ENCODE measurements at places on chromosomes 11 and 22.

DNA sequence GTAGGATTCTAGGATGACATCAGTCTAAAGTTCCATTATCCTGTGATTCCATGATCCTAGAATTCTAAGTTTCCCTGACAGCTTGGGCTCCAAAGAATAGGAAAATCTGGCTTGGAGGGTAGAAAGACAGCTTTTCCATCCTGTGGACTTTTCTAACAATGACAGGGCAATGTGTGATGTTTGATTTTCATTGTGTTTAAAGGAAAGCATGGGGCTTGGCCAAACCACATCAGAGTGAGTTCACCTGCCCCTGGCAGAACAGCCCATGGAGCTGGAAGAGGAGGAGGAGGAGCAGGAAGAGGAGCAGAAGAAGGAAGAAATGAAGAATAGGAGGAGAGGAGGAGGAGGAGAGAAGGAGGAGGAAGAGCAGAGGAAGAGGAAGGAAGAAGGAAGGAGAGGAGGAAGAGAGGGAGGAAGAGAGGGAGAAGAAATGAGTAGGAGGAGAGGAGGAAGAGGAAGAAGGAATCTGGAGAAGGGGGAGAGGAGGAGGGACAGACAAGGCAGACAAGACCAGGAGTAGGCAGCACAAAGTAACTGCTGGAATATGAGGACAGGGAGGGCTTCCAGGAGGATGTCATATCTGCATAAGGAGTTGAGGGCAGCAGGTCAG, 53.1 kb upstream of the WNT11 start:
- no peak for DNase-seq

DNA sequence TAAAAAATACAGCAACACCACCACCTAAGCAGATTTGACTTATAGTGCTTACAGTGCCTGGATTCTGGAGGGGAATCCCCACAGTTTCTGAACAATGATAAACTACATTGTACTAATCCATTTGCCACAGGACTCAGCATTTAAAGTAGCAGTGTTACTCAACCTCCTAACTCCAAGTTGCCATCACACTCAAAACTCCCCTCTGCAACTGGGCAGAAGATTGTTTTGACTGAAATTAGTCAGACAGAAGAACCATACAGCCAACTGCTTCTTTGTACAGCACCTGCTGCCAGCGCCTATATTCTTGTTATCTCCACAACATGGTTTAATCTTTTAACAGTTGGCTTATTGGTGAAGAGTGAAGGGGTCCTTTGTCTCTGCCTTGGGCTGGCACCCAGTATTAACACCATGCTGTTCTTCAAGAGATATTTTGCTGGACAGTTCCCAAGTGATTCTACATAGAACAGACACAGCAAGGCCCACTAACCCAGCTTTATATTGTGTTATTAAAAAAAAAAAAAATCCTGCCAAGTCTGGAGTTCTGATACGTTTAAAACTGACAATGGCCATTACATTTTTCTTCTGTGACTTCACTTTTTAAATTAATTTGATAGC, 273.2 kb downstream of the DCDC1 start:
- no peak for DNase-seq

DNA sequence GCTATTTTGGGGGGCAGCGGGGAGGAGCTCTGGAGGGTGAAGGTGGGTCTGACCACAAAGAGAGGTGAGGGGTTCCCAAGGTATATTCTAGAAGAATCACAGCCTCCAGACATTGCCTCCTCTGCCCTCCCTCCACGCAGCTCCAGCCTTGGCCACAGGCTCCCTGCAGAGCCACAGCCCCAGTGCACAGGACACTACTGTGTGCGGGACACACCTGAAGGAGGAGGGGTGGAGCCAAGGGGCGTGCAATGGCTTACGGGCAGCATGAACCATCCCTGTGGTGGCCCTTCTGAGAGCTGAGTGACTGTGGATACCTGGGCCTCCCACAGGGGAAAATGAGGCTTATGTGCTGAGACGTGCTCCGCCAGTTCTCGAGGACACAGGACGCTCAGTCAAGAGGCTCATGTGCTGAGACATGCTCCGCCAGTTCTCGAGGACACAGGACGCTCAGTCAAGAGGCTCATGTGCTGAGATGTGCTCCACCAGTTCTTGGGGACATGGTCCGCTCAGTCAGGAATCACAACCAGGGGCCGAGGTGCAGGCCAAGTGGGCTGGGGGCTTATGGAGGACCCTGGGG, 417.3 kb downstream of the SHANK2 start:
- DNase-seq: no peak

DNA sequence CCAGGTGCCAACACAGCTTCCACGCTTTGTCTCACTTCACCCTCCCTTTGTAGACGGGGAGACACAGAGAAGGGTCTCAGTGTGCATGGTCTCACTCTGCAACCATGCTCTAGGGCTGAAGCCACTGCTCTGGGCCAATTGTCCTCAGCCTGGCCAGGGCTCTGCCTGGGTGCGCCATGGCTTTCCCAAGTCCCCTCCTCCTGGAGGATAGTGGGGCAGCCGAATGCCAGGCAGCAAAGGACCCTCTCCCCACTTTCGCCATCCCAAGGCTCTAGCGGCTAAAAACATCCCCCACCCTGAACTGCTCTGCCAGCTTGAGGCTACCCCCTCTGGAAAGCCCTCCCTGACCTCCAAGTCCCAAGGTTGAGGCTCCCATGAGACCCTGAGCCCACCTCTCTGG, 20.4 kb upstream of the MYEOV start:
- no peak for DNase-seq

GRCh38 chr11:75718419-75719339, 1.0 kb downstream of the MOGAT2 start:
- no peak for DNase-seq

GRCh38 chr11:9927670-9928069, 263.8 kb downstream of the SWAP70 start:
- DNase-seq: no peak

- no peak for DNase-seq
Measured at GRCh38 chr11:312092-312816, 1.6 kb upstream of the IFITM1 start.

GRCh38 chr11:3368199-3368598, 10.7 kb downstream of the ZNF195 start:
- no peak for DNase-seq

DNA sequence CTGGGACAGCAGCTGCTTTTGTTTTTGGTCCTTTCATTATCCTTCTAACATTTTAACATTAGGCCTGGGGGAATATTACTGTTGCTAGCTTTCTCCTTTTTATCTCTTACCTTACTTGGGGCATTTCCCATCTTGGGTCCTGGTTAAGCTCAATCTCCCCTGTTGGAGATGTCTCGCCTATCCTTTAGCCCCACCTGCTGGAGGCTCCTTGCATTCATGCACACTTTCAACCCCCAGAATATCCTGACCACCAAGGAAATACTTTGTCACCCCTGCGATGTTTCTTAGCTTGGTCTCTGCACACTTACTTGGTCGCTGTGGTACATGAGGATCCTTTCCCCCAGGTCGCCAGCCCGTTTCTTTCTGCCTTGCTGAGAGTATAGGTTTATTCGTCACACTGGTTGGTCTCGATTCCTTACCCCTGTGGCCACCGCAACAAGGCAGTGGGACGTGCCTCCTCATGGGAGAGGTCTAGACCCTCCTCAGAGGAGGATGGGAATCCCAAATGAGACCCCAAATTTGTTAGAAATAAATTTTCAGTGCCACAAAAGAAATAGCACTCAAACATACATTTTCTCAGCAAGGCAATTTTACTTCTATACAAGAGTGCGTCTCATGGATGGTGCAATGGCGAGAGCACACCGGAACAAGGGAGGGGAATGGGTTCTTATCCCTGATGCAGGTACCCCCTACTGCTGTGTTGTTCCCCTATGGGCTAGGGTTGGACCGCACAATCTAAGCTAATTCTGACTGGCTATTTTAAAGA, 5.4 kb upstream of the TXN2 start:
- peak; percentile 53 for DNase-seq

GRCh38 chr11:79413268-79413667, 27.6 kb downstream of the TENM4 start:
- peak; percentile 17 for DNase-seq

- DNase-seq: no peak
Measured at GRCh38 chr11:105202844-105203548, 63.4 kb upstream of the CARD18 start.

DNA sequence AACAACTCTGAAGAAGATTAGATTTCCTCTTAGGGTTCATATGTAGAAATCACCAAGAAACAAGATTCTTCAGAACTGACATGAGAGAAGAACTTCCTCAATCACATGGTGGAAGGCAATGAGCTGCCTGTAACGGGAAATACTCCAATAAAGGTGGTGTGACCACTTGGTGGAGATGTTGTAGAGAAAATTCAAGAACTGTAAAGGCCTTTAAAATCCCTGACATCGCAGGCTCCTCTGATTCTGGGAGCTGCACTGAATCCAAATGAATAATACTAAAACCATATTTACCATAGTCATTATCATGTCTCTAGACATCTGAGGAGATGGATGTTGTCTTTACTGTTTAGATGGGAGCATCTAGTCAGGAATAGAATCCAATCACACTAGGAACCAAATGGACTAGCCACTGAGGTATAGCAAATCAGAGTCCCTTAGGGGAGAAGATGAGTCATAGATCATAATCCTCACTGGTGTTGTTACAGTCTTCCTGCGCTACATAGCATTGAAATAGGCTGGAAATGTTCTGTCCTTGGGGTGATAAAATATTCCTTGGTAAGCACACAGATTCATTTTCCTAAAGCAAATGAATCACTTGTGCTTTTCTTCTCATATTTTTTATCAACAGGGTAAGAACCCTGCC, 321.6 kb upstream of the TENM4 start:
- peak; percentile 17 for DNase-seq

DNA sequence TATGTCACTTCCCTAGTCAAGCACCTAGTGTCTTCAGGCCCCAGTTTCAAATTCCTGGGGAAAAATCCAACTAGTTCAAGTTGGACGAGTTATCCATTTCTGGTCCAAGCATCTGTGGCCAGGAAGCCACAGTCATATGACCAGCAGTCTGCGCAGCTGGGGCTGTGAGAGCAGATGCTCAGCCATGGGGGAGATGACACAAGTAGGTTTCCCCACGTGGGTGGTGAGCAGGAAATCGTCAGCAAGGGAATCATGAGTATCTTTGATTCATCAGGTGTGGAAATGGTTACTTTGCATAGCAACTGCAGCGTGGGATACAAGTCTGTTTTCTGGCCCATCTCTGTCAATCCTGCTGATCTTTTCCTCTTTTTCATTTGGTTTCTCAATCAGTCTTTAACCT, 185.3 kb downstream of the C11orf91 start:
- no peak for DNase-seq

GRCh38 chr11:13668957-13669521, 571 bp downstream of the FAR1 start:
- DNase-seq: no peak

GRCh38 chr11:73445980-73446379, 69.8 kb downstream of the RELT start:
- no peak for DNase-seq

- no peak for DNase-seq
Measured at GRCh38 chr11:64501500-64502427, 89.3 kb upstream of the SLC22A12 start.

DNA sequence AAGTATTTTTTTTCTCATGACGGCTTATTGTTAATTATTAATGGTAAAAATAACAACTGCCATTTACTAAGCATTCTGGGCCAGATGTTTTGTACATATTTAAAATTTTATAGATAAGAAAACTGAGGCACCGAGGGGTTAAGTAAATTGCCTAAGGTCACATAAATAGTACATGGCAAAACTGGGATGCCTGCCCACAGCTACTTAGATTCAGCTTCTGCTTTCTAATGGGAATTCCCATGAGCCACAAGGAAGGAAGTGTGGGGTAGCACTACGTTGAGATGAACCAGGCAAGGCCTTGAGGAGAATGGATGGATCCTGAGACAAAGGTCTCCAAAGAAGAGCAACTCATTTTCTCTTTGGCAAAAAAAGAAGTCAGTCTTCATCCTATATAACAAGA, 11.9 kb upstream of the PHF21A start:
- no peak for DNase-seq

DNA sequence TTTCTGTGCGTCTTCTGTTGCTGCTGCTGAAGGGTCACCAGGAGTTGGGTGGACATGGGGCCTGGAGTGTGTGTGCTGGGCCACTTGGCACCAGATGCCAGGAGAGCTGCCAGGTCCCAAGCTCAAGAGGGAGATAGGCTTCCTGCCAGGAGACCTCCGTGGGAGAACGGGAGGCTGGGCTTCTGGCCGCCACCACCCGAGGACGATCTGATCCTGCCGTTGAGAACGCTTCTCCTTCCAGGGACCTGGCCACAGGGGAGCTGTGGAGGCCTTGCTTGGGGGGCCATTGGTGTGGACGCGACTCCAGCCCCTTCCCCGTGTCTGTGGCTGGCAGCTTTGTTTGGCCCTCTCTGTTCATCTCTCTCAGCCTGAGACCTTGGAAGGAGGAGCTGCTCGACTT, 2.4 kb downstream of the BRSK2 start:
- no peak for DNase-seq

GRCh38 chr11:28043930-28044709, 63.8 kb downstream of the KIF18A start:
- no peak for DNase-seq

DNA sequence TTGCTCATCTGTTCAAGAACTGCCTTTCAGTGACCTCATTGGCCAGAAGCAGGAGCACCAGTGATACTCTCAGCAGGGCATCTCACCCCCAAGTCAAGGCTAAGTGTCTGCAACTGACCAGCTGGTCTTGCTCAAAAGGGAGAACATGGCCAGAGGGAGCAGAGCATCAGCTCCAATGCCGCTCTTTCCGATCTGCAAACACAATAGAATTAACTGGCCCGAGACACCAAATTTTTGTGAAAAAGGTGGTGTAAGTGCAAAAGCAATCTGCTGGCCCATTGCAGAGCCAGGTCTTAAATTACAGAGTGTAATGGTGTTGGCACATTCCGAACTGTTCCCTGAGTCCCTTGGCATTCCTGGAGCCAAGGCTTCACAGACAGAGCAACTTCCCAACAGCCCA, 97.0 kb downstream of the PKNOX2 start:
- DNase-seq: no peak

- no peak for DNase-seq
Measured at GRCh38 chr11:129533395-129533794, 157.7 kb downstream of the BARX2 start.

GRCh38 chr11:81007046-81007445, 1566.2 kb upstream of the TENM4 start:
- peak; percentile 22 for DNase-seq

- no peak for DNase-seq
Measured at GRCh38 chr11:64064374-64065140, 28.8 kb downstream of the FLRT1 start.
